ENCODE measurements at places on chromosomes 13 and 19. TPM values are rescaled to one million over a fixed set of nuclear protein-coding genes. Genes with fewer than 3 reads are reported as not detected.

Gene TTYH1
- 1.3 TPM for total RNA-seq

Gene PROZ
- not detected for total RNA-seq

Gene PRTN3
- not detected for total RNA-seq

Gene CBARP
- total RNA-seq = not detected

Gene CEACAM16
- not detected for total RNA-seq

Gene GPX4
- 177 TPM for total RNA-seq

Gene BST2
- 230 TPM for total RNA-seq

Gene FPR1
- total RNA-seq = not detected

Gene DDX39A
- total RNA-seq = 313 TPM

Gene IRF2BP1
- 18.0 TPM for total RNA-seq

Gene ZNF541
- 0.13 TPM for total RNA-seq

Gene FCGBP
- 5.8 TPM for total RNA-seq

Gene C19orf33
- total RNA-seq = not detected

Gene ZNF793
- total RNA-seq = 6.0 TPM

Gene CCDC61
- 26.3 TPM for total RNA-seq

Measured in activated CD8-positive, alpha-beta T cell treated with anti-CD3 and anti-CD28 coated beads, Interleukin-2, amount 10 ng/mL, durations not matched to agents 7 days and 5 days (primary cell).